ENCODE measurements at places on chromosomes 6 and 20.

DNA sequence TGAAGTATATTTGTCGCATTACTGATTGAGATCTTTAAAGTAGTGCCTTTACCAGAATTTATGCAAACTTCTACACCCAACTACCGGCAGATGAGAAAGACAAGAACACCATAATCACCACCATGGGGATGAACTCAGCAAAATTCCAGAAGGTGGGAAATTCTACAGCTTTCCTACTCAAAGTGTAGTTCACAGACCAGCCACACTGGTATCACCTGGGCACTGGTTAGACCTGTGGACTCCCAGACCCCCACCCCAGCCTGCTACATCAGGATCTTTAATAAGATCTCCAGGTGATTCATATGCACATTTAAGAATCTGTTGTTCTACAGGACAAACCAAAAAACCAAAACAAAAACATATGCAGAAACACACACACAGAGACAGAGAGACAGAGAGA lies 67.9 kb downstream of the POPDC3 start:
- no peak for DNase-seq

GRCh38 chr6:134727081-134727480 lies 222.8 kb downstream of the ALDH8A1 start:
- no peak for DNase-seq

DNA sequence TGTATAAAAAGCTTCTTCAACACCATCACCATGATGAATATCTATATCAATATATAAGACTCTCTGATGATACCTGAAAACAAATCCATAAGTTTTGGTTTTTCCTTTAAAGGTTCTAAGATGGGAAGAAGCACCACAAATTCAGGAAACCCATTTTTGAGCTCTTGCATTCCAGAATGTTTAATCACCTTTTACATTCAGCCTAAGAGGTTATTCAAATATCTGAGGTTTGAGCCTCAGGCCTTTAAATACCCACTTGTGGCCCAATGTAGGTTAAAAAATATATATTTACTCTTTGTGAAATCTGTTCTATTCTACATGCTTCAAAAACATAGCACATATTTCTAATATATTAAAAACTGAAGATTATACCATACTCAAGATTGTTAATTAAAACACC lies 17.6 kb downstream of the HDAC2 start:
- DNase-seq, result no peak

DNA sequence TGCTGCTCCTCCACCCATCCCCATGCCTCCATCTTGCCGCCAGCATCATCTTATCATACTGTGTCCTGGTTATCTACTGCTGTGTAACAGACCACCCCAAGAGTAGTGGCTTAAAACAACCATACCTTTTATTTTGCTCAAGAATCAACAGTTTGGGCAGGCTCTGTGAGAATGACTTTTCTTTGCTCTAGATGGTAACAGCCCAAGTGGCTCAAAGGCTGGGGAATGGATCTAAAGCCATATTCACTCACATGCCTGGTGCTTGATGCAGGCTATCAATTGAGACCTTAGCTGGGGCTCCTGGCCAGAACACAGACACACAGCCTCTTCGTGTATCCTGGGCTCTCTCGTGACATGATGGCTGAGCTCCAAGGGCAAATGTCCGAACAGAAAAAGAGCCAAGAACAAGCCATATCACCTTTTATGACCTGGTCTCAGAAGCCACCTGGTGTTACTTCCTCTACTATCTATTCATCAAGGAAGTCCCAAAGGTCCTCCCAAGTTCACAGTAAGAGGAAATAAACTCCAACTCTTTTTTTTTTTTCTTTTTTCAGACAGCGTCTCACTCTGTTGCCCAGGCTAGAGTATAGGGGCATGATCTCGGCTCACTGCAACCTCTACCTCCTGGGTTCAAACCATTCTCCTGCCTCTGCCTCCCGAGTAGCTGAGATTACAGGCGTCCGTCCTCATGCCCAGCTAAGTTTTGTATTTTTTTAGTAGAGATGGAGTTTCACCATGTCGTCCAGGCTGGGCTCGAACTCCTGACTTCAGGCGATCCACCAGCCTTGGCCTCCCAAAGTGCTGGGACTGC lies 159.3 kb upstream of the JARID2 start:
- DNase-seq, result no peak

DNA sequence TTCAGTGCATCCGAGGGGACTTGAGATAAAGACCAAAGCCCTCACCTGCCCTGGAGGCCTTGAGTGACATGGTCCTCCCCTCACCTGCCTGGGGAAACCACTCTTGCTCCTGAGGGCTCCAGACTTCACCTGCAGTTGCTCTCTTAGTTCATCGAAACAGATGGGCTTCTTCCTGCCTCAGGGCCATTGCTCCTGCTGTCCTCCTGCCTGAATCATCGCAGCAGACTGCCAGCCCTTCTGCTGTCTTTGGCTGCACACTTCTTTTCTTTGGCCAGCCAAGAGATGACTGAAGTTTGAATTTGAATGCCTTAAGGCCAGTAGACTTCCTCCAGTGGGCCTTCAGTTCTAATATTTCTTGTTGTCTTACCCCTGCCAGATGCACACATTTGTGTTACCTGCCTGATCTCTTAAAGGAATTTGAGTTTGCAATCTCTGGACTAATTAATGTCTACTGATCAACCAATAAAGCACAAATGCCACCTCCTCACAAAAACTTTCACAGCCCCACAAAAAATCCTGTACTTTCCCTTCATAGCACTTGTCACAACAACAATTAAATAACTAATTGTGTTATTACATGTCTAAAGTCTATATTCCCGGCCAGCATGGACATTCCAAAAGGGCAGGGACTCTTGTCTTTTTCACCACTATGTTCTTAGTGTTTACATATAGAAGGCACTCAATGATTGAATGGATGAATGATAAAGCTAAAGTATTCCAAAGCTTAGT lies 56.7 kb upstream of the SGK1 start:
- no peak for DNase-seq

DNA sequence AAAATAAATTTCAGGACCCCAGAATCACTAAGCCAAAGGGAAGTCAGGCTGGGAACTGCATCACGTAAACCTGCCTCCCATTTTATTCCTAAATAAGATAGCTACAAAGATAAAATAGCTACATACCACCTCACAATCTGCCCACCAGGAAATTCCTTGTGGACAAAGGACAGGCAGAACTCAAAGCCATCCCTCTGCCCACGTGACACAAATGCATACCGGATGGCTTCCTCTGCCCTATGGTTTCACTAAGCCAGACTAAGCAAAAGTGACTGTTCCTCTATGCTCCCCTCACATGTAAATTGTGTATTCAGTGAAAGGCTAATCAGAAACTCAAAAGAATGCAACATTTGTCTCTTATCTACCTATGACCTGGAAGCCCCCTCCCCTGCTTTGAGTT lies 15.0 kb downstream of the MBOAT1 start:
- DNase-seq, result no peak
